ENCODE measurements at places on chromosomes 6 and 20.

GRCh38 chr6:17178326-17178725 is 76.5 kb downstream of the STMND1 start:
- DNase-seq = no peak

- no peak for DNase-seq
Observed at GRCh38 chr6:257774-258173, 34.5 kb upstream of the DUSP22 start.

DNA sequence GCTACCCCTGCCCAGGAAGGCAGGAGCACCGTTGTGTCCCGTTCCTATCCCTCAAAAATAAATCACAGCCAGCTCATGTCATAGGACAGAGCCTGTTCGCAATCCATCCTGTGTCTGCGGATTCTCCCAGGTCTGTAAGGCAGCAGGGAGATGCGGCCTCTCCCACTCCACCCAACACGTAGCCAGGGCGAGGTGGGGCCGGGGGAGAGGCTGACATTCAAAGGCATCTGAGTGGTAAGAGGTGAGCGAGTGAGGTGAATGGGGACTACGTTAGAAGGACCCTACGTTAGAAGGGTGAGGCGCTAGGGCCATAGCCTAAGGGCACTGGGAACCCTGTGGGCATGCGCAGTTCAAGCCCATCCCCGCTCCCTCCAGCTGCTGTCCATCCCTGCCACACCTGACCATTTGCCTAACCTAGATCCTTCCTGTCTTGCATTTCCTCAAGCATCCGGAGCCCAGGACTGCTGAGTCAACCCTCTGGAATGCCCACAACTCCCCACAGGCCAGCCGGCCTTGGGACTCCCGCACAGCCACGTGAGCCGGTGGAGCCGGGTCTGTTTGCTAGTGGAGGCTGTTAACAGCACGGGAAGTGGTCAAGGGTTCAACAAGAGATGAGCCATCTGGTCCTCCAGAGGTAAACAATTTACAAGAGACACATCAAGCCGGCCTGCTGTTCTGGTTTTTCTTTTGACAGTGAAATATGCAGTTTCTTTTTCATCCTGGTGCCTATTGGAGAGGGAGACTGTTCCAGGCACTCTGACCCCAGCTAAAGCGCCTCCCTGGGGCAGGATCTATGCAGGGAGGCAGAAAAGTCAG is 45.9 kb downstream of the RIPOR3 start:
- DNase-seq = no peak

- DNase-seq = no peak
Observed at GRCh38 chr20:4011226-4011975, 4.0 kb downstream of the RNF24 start.

DNA sequence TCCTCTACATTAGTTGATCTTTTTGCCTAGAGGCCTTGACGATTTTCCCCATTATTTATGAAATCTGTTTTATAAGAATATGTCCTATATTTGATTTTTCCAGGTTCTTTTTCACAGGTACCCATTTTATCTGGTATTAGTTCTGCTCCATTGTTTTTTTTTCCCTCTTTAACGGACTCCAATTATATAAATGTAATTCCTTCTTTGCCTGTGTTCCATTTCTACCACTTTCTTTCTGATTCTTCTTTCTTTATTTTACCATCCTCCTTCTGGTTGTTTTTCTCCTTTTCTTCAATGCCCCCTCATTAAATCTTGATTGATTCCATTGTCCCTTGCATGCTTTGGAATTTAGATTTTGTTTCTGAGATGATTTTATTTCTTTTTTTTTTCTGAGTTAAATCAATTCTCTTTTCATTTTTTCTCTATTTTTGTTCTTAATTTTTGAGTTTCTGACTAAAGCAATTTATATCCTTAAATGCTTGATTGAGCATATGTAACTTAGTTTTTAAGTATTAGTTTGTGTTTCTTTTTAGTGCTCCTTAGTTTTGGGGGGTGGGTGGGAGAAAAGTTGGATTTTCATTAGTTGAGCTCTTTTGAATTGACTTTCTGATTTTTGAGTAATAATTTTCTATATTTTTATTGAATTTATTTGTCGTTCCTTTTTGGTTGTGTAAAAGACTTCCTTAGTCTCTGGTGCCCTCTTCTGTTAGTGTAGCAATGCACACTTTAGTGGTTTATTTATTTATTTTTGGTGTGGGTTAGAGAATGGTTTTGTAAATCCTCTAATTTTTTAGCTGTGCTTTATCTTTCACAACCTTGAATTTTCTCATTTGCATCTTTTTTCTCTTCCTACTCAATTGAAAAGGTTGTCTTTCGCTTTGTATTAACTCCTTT is 140.8 kb downstream of the FARS2 start:
- DNase-seq = no peak

DNA sequence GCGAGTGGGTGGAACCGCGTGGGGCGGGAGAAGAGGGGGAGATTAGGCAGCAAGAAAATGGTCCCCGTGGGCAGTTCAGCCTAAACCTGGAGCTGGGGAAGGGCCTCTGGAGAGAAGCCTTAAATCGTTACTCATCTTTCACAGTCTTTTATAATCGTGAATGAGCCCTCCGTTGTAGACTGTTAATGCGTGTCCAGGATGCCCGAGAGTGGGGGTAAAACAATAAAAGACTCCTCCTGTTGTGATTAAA is 11.0 kb upstream of the ELOVL5 start:
- no peak for DNase-seq

DNA sequence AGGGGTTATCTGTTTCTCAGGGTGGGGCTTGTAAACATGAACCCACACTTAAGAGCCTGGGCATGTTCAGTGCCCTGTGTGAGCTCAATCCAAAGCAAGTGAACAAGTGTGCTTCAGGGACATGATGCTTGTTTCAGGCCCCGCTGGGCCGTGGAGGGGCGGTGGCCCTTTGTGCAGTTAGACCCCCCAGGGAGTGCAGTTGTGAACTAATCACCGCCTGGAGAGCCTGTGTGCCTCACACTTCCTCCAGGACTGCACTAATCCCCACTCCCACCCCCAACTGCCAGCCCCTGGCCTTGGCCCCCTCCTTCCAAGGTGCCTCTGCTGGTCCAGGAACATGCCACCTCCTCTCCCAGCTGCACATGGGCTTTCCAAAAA is 58.1 kb downstream of the RREB1 start:
- no peak for DNase-seq

GRCh38 chr6:96478695-96479094 is 42.9 kb upstream of the UFL1 start:
- no peak for DNase-seq

- DNase-seq = no peak
Observed at GRCh38 chr6:13827032-13827431, 12.7 kb upstream of the MCUR1 start.

GRCh38 chr6:87755708-87756671 is 54.0 kb upstream of the AKIRIN2 start:
- no peak for DNase-seq

- DNase-seq = no peak
Observed at GRCh38 chr6:156336089-156336488, 441.1 kb upstream of the ARID1B start.

Measured in right renal pelvis (tissue), 4 donors.